Stimulated activated CD4-positive, alpha-beta T cell treated with anti-CD3 and anti-CD28 coated beads, Interleukin-15, amount 100 ng/mL, for 1 hour (primary cell): ENCODE measurements at places on chromosomes 2 and 18.

GRCh38 chr2:99708231-99708630 lies 218.4 kb upstream of the REV1 start:
- no peak for DNase-seq

DNA sequence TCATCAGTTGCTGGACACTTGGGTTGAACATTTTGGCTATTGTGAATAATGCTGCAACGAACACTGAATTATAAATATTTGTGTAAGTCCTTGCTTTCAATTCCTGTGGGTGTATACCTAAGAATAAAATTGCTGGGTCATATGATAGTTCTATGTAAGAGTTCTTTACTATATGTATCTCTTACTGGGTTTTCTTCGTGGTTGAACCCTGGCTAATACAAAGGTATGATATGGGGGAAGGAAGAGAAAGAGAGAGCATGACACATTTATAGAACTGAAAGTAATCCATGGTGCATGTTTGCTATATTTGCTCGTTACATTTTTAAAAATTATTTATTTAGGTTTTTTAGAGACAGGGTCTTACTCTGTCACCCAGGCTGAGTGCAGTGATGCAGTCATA lies 143.1 kb upstream of the GAREM1 start:
- DNase-seq, result no peak

DNA sequence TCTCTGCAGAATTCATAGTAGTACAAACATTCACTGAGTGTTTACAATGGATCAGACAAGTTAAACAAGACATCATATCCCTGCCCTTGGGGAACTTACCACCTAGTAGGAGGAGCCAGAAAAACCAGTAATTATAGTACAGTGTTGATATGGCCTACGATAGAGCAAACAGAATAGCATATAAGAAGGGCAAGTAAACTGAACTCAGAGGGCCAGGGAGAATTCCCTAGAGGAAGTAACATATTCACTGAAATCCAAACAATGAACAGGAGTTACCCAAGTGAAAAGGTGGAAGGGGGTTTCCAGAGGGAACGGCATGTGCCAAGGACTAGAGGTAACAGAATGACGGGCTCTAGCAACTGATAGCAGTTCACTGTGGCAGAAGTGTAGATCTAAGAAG lies 34.1 kb downstream of the NHEJ1 start:
- DNase-seq, result no peak

- DNase-seq, result no peak
Observed at GRCh38 chr2:176449852-176450251, 180.6 kb downstream of the MTX2 start.

DNA sequence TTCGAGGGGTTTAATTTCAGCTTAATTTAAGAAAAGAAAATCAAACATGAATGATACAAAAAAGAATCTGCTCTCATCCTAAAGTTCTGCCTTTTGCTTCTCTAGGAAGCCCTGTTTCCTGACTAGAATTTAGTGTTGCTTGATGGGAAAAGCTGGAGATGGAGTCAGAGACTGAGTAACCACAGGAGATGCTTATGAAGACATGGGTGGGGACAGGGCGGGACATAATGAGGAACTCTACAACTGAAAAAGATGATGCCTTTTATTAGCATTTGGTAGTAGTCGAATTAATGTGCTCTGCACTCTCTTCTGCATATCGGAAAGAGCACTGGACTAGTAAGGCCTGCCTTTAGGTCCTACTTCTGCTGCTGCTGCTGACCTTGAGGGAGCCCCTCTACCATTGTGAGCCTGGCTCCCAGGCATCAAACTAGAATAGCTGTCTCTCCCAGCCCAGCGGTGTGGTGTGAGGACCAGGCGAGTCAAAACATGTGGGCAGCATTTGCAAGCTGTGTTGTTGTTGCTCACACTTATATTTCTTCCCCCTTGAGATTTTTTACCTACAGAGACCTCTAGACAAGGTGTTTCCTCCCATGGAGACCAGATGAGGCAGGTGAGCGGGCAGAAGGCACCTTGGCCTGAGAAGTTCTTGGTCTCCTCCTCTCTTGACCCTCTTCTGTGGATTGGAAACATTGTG lies 61.5 kb downstream of the INPP4A start:
- DNase-seq, result no peak

DNA sequence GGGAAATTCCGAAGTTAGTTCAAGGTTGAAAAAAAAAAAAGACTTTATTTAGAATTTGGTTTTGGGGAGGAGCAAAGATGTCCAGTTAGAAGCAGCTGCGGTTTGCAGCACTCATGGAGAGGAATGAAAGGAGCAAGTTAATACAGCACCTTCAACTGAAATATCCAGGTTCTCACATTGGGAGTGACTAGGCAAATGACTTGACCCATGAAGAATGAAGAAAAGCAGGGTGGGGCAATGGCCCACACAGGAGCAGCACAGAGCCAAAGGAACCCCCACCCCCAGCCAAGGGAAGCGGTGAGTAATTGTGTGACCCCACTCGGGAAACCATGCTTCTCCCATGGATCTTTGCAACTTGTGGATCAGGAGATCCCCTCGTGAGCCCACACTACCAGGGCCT lies 32.8 kb downstream of the ZNF892 start:
- no peak for DNase-seq

DNA sequence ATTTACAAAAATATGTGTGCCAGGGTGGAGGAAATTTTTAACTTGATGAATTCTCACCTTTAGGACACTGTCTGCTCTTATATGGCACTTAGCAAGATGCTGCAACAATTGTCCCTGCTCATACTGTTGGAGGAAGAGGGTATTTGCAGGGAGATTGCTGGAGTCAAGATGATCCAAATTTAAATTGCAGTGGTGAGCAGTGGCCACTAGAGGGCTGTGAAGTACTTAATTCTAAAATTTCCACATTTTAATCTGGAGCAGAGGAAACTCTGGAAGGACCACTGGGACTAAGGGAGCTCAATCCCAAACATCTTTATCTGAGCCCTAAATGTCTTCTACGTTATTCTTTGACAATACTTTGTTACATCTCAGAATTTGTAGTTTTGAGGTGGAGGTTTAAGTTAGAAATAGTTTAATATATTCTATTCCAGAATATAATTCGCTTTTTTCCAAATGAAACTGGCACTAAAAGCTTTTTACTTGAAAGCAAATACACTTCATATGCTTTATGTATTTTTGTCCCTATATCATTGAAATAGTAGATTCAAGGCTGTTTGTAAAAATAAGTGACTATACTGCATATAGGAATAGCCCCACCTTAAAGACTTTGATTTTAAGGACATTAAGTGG lies 33.0 kb upstream of the PTH2R start:
- no peak for DNase-seq

DNA sequence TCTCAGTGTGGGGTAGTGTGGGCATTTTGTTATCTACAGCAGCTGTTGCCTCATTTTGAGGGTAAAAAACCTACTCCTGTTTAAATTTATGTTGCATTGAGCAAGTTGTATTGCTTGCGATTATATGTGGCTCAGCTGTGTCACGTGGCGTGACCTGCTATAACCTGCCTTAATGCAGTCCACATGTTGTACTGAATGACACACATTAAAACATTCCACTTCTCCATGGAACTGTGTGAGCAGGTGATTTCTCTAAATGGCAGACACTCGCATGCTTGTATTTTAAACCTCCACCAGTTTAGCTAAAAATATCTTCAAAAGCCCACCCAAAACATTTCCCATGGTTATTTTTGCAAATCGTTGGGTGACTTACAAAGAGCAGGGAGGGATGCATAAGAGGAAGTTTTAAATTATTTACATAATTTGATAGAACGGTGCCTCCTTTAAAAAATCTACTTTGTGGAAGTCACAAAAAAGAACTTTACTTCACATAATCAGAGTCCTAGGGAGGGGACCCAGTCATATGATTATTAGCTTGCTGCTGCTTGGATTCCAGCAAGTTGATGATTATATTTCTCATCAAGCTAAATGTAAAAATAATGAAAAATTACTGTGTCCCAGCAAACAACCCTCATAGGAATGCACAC lies 163.3 kb upstream of the ZEB2 start:
- no peak for DNase-seq

DNA sequence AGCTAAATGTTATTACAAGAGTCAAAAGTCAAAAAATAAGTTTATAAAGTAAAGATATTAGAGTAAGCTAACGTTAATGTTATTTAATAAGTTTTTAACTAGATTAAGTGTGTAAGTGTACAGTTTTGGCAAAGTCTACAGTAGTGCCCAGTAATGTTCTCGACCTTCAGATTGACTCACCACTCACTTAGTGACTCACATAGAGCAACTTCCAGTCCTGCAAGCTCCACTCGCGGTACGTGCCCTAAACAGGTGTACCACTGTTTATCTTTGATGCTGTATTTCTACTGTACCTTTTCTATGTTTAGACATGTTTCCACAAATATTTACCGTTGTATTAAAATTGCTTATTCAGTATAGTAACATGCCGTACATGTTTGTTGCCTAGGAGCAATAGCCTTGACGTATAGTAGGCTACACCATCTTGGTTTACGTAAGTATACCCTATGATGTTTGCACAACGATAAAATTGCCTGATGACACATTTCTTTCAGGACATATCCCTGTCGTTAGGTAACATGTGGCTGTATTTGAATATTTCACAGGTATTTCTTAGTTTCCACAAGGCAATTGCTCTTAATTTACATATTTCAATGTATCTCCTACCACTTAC lies 1641.9 kb upstream of the PIK3C3 start:
- DNase-seq, result no peak

GRCh38 chr2:58757971-58758370 lies 516.8 kb upstream of the FANCL start:
- DNase-seq, result no peak

GRCh38 chr2:227325839-227326195 lies 766 bp downstream of the MFF start:
- no peak for DNase-seq

GRCh38 chr2:43540021-43540779 lies 55.6 kb downstream of the THADA start:
- DNase-seq, result no peak

DNA sequence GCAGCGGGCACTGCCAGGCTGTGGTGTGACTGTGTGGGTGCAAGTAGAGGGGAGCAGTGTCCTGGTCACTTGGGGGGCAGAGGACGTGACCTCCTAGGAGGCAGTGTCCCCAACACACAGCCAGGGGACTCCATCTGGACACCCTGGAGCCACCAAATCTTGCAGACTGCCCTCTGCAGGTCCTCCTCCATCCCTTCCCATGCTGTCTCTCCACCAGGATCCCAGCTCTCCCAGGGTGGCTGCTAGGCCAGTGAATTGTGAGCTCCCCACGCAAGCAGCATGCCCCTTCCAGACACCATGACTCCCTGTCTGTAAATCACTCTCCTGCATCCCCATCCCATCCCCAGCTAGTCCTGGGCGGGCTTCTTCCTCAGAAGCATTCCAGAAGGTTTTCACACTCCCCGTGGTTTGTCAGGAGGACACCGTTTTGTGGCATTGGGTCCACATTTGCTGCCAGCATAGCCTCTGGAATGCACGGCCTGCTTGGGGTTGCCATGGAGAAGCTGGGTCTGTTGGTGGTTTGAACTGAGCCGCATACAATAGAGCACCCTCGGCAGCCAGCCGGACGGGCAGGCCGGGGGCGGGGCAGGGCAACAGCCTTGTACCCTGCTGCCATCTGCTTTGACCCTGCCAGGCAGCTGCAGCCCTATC lies 210.7 kb downstream of the KLHL29 start:
- DNase-seq, result no peak

GRCh38 chr2:120855855-120856405 lies 120.3 kb downstream of the GLI2 start:
- DNase-seq, result no peak

DNA sequence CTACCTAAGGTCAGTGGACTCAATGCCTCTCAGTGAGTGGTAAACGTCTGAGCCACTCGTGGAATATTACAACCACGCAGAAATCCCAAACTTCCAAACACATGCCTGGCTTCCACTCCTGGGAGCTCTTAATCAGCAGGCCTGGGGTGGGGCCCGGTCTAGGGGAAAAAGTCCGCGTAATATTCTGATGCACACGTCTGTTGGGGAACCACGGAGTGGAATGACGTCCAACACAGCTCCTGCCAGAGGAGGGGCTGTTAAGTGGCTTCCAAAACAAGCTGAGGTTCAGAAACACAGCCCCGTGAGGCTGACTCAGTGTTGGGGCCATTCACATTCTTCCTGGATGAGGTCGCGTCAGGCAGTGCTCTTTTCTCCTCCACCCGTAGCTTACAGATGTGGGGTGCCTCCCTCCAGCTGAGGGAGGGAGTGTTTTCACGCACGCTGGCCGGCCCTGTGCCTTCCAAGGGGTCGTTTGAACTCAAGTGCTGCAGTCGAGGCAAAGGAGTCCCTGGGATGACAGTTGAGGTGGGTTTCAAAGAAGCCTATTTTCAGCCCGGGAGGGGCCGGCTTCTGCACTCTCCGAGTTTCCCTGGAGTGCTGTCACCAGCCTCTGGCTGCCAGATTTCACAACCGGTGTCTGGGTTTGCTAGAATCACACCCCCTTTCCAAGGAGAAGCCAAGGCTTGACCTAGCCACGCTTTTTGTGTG lies 73.1 kb downstream of the ACKR3 start:
- DNase-seq, result no peak

GRCh38 chr2:49241991-49242390 lies 87.7 kb upstream of the FSHR start:
- no peak for DNase-seq

DNA sequence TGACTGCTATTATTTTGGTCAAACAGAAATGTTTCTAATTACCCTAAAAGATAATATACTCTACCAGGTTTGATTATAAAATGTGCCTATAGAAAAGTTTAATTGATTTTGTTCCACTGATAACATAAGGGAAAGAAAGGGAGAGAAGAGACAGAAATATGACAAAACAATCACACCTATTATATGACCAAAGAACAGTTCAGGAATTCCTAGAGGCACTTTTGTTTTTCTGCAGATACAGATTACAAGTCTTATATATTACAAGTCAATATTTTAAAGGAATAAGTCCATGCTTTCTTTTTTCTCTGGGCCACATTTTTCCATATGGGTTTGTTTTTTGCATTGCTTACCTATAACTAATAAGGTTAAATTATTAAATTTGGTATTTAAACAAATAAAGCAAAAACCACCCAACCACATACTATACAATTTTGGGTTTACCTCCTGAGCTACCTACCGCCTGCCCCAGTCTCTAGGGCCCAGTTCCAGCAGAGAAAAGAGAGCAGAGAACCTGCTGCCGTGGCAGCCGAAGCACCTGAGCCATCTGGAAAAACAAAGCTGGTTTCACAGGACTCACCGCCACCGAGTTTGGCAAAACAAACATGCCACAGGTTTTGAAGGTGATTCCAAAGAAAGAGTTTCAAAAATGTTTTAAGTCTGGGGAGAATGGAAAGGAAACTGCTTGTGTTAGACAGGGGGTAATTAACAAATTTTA lies 92.1 kb downstream of the DYM start:
- DNase-seq, result no peak

DNA sequence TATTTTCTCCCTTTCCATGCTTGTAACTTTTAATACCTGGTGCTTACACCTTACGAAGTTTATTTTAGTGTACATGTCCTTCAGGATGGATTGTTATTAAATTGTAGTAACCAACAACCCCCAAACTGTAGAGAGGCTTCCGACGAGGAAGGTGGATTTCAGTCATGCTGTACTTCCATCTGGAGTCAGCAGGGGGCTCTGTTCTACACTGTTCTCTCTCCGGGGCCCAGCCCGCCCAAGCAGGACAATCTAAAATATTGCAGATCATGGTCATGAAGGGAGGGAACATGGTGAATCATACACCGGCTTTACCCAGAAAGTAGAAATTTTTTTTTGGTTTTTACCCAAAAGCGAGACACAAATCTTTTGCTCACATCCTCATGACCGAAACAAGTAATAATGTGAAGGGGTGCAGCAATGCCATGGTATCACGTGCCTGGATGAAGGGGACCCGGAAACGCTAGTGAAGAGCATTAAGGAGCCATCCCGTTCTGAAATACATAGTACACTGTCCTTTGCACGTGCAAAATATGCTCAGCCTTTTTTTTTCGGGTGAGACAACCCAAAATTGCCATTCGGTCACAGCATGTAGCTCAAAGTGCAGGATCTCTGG lies 884.8 kb downstream of the EPHA4 start:
- peak; percentile 29 for DNase-seq
